ENCODE measurements at places on chromosomes 2 and 18.

DNA sequence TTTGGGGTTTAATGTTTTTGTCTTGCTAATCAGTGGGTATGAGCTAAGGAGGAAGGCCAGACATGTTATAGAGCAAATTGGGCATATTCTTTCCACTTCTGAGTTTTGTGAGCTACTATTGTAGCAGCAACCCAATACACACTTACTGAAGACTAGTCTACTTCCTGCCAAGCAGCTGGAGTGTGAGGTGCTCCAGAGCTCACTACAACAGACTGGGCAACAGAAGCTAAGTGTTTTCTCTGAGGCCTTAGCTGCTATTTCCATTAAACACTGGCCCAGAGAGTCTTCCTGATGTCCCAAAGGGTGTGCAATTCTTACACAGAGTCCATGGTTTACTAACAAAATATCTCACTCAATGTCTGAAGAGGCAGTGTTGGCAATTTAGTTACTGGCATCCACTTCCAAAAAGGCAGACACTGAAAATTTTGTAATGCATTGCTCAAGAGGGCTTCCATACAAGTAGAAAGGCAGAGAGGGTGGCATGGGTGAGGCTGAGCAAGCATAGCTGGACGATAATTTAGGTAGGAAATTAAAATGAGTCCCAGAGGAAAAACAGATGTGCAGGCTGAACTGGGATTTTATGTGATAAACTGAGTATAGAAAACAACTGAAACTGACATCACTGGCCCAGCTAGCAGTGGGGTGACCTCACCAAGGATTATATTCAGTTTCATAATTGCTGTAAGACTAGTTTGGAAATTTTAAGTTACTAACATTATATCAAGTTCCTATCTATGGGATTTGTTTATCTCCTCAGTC lies 68.6 kb downstream of the ZC3H6 start:
- no peak for DNase-seq

DNA sequence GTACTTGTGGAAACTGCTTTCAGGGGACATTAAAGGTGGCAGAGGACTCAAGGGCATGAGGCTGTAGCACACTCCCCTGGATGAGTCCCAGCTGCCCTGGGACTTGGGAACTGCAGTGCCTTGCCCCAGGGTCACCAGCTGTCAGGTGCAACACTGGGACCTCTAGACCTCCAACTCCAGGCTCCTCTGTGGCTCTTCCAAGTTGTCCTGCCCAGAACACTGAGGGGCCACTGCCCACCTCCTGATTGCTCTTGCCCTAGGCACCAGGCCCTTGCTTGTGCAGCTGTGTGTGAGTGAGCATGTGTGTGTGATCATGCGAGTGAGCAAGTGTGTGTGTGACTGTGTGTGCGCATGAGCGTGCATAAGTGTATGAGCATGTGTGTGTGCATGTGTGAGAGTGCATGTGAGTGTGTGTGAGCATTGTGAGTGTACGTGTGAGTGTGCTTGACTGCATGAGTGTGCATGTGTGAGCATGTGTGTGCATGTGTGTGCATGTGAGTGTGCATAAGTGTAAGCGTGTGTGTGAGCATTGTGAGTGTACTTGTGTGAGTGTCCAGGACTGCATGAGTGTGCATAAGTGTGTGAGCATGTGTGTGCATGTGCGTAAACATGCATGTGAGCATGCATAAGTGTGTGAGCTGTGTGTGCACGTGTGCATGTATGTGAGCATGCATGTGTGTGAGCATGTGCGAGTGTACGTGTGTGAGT lies 301.5 kb downstream of the NDUFA10 start:
- no peak for DNase-seq

DNA sequence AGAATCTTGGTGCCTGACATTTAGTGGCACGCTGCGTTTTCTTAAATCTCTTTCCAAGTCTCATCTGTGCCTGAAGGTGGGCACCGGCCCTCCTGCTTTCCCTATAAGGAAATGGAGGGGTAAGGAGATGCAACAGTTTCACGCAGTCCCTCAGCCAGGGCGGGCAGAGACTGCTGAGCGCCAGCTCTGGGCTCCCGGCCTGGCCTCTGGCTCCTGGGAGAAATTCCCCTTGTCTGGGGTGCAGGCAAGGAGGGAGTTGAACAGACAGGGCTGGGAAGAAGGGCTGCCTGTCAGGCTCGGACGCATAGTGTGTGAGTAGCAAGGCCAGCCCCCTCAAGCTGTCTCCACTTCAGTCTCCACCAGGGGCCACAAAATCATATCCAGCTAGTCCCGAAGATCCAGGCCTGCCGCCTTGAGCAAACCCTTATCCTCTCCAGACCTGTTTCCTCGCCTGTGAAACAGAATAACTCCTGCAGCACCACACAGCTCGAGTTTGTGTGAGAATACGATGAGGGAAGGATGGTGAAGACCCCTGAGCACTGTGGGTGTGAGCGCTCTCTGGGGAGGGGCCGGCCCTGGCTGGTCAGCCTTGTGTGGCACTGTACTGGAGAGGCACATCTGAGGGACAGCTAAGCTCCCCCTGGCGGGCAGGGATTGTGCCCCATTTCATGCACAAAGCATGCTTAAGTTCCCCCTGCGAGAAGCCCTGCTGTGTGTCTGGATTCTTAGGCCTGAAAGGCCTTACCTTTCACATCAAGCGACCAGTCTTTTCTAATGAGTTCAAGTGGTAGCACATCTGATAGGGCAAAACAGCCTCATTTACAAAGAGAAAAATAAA lies 33.8 kb downstream of the SDC1 start:
- DNase-seq, result peak; percentile 25

DNA sequence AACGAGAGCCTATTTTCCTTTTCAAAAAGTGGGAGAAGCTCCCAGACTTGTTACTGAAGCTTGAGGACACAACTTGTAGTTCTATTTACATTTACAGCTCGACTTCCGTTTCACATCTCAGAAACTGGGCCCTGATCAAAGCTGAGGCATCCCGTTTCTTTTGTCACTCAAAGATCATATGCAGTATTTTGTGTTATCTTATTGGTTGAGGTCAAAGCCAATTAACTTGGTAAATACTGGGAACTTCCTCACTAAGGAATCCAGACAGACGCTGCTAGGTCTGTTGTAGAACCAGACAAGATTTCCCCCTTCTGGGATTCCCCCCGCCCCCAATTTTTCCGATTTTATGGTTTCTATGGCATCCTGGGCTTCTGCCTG lies 50.3 kb downstream of the TSN start:
- DNase-seq, result no peak
